ENCODE measurements at places on chromosomes 2 and 18.

DNA sequence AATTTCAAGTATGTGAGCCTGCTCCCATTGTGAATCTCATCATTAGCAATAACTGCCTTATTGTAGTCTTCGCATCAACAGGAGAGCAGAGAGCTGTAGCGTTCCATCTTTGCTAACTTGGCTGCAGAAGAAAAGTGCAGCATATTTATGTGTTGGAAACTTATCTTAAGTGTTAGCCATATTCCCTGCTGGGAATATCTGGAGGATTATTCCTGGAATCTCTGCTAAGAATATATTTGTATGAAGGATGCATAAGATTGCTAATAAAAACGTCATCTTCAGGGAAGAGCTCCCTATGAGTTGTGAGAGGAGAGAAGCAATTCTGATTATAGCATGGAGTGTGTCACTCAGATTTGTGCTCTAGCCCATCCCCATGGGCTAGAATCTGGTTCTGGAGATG lies 115.1 kb upstream of the REG3G start:
- DNase-seq: no peak

GRCh38 chr2:198004921-198005829 lies 200.8 kb downstream of the PLCL1 start:
- DNase-seq: no peak

GRCh38 chr2:68403199-68403644 lies 38.1 kb downstream of the PLEK start:
- DNase-seq: no peak

DNA sequence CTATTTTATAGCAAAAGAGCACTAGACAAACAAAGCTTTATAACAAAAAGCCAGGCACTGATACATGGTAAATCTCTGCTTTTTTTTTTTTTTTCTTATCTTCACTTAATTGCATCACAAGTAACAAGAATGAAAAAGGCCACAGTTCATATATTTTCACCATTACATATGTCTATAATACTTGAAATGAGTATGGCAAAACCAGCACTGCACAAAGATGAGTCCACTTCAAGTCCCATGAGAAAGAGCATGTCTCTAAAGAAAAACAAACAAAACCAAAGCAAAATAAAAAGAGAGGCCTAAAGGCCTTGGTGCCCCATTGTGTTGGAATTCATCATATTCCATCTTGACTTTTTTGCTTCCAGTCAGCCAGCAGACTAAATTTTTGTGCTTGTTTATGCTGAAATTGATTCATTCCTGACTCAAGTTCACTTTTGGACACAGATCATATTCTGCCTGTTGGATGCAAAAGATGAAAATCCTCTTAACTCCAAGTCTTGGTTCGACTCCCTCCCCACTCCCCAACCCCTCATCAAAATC lies 264.9 kb upstream of the CCDC68 start:
- DNase-seq: no peak

DNA sequence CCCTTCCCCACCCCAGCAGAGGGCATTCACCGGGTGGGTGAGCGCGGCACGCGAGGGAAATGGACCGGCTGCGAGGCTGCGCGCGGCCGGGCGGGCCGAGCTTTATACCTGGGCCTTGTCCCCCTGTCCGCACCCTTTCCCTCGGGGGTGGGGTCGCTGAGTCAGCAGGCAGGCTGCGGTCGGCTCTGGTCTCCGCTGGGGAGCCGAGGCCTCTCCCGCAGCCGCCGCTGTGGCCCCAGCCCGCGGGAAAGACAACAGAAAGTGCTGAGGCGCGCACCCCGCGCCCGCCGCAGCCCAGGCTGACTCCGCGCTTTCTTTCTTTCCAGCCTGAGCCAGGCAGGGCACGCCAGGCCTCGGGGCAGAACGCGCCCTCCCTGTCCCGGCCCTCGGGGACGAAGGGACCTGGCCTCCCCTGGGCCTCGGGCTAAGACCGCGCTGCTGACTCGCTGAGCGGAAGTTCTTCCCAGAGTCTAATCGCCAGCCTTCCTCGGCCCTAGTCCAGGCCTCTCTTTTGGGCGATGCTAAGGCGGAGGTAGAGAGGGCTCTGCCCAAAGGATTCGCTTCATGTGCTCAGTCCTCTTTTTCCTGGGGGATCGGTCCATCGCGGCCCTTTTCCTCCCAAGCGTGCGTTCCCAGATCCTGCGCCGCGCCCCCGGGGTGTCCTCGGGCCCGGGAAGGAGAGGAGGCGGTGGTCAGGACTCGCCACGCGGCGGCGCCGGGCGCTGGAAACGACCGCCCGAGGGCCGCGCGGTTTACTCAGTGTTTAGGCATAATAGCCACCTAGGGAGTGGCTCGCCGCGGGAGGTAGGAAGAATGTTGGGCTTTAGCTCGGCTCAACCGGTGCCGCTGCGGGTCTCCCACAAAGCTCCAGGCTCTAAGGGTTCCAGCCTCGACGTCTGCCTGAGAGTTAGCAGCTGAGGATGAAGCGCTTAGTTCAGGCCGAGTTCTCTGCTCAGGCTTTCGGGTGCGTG lies at the start of gene CRYBA2:
CRYBA2 (minus strand) TSS at position 78 of the 971 bp plus-strand sequence. CDS start 246 bp downstream, outside the sequence.
- no peak for DNase-seq

DNA sequence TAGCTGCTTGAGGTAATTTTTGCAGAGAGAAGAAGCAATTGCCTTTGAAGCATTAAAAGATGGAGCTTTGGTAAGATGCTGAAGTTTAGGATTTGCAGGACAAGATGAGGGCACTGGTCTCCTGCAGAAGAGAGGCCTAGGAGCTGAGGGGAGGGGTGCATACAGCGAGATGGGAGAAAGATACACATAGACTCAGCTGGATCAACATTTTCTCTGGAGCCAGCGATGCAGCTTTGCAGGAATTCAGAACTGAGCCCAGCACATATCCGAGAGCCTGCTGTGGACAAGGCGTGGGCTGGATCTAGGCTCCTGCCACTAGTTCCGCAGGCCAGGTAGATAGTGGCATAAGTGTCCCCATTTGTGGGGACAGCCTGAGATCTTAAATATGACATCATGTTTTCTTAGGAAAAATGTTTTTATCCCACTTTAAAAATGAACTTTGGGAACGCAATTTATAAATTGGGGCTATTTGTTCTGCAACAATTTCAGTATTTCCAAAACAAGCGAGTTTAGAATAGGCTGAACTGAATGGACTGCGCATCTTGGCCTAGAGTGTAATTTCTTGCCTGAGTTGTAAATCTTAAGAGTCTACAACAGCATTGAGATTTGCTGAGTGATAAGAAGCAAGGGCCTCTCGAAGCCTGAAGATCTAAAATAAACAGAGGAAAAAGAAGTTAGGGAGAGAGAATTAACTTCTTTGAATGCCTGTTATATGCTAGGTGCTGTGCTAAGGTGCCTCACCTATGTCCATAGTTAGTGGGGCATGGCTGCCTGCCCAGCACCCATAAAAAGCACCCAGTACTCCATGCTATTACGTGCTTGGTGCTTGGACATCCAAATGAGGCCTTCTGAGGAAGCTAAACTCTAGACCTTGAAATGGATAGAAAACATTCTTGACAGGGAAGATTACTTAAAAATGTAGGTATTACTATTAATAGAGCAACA lies 17.3 kb downstream of the GRHL1 start:
- DNase-seq: no peak
